ENCODE measurements at places on chromosomes 16 and 17.

DNA sequence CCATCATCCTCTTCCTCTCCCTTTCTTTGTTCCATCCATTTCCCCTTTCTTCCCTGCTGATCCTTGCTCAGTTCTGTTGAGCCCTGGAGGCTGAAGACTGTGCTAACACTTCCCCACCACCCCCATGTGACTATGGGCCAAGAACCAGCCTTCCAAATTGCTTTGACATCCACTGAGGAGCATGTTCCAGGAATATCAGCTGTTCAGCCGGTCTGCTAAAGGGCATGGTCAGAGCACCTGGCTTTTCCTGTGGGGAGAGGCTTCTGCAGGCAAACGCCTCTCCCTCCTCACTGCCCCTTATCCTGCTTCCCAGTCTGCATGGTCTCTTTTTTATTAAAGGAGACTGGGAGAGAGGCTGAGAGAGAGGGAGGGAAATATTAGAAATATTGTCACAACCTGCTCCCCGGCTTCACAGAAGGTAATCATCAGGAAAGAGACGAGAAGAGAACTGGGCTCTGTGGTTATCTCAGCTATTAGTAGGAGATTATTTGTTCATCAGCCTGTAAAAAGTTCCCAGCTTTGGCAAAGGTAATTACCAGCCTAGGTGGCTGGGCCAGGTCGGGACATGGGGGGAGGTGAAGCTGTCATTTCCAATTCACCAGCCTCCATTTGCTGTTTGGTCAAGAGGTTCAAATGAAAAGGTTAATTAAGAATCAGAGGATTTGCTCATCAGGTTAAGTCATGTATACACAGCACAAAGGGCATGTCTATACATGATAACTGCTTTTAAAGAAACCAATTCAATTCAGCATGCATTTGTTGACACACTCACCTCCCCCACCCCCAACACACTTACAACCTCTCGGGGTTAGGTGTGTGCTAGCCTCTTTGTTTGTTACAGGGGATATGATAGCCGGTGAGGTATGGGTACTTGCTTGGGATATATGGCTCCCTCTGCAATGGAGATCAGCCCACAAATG is 83.7 kb upstream of the CRHR1 start:
- no peak for DNase-seq

DNA sequence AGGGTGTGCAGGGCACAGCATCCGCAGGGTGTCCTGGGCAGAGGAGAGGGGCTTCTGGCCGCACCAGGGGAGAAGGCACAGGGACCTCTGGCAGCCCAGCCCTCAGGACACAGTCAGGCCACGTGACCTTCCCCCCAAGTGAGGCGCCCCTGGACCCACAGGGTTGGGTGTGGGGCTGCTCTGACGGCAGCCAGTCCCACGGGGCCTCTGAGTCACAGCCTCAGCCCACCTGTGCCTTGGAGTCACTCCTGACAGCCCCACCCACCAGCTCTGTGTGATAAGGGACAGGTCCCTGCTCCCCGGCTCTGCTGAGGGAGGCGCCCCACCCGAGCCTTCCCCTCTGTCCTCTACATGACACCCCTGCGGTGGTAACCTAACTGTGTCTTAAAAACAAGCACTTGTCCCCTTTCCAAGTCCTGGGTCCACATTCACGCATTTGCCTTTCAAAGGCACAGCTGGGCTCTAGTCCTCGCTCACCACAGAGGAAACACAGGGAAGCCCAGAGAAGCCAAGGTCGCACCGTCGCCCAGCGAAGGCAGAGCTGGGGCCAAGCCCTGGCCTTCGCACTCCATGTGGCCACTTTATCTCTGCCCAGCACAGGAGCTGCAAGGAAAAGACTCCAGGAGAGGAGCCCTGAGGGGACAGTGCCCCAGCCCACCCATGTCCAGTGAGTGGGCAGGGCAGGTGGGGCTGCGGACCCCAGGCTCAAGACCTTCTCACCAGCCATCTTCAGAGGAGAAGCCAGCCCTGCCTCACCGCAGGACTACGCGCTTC is 5.1 kb upstream of the NPTX1 start:
- no peak for DNase-seq

GRCh38 chr17:67401598-67402504 is 24.8 kb downstream of the PITPNC1 start:
- no peak for DNase-seq

DNA sequence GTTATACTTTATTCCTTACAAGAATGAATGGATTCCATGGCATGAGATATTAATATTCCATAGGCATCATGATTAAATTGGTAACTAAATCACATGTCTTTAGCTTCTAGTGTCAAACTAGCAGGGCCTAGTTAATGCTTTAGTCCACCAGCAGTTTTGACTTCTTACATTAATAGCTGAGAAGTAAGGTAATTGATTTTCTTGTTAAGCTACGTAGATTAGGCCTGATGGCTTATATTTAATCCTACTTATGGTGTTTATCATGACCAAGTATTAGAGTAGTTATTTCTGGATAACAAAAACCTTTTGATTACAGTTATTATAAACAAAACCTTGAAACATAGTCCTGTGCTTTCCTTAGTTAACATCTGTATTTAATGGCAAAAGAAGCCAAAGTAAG is 184.5 kb downstream of the TANC2 start:
- DNase-seq, result no peak

DNA sequence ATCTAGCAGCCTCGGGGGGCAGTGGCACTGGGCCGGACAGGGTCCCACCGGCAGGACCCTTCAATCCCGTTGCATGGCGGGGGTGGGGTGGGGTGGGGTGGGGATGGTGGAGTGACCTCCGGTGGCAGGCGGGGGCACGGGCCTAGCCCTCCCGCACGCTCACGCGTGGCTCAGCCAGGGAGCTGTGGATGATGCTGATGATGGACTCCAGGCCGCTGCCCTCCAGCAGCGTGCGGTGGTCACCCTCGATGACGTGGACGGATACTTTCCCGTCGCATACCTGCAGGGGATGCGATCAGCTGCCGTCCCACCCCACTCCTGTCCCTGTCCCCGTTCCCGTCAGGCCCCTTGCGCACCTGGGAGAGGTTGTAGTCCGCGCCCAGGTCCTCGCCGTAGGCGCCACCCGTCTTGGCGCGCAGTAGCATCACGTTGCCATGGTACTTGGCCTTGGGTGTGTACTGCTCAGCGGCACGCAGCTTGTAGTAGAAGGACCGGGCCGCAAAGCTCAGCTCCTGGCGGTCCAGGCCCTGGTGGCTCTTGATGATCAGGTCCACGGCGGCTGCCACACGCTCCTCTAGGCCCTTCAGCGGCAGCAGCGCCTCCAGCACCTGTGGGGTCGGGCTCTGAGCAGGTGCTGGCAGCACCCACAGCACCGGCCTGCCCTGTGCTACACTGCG is 13.5 kb upstream of the DUS1L start:
- DNase-seq, result no peak

DNA sequence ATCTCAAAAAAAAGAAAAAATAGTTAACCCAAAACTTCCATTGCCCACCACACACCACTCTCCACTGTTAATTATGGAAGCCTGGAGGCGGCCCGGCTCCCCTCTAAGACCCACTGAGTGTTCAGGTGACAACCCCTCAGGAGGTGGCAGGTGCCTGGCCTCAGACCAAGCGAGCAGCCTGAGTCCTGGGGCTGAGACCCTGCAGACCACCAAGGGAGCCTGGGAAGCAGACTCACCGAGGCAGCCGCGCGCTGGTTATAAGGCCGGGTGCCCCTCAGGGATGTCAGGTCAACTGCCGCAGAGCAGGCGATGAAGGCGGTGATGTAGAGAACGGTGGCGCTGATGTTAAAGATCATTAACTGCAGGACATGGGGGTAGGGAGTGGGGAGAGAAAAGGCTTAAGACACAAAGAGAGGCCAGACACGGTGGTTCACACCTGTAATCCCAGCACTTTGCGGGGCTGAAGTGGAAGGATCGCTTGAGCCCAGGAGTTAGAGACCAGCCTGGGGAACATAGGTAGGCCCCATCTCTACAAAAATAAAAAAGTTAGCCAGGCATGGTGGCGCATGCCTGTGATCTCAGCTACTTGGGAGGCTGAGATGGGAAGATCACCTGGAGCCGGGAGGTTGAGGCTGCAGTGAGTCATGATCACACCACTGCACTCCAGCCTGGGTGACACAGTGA is 13.3 kb downstream of the ARL2BP start:
- DNase-seq, result no peak

- DNase-seq, result no peak
Measured at GRCh38 chr17:34434052-34434451, 71.0 kb upstream of the CCL1 start.

- no peak for DNase-seq
Measured at GRCh38 chr17:21105064-21105894, 21.5 kb upstream of the DHRS7B start.

GRCh38 chr16:2223942-2224486 is 623 bp downstream of the E4F1 start:
- no peak for DNase-seq

GRCh38 chr17:14737984-14738651 is 437.2 kb downstream of the HS3ST3B1 start:
- DNase-seq, result no peak

- no peak for DNase-seq
Measured at GRCh38 chr17:65495122-65496055, 66.1 kb downstream of the AXIN2 start.

DNA sequence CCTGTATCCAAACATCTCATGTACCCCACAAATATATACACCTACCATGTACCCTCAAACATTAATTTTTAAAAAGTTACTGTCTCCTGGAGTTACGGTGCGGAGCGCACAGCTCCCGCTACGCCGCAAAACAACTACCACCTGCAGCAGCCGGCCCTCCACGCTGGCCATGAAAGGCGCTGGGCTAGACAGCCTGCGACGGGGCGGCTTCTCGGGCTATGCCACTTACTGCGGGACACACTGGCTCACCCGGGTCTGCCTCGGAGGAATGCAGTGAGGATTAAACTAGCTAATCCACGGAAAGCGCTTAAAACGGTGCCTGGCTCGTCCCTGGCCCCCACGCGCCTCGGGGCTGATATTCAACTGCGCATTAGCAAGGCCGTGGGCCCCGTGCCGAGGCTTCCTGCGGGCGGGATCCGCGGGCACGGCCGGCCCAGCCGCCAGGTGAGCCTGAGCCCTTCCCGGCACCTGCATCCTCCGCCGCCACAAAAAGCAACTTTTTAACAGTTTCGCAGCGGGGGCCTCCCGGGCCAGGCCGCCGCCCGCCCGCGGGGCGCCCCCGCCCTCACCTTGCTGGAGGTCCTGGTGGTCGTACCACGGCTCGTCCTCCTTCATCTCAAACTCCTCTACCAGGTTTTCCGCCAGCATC is 633 bp downstream of the CDR2 start:
- DNase-seq, result no peak

DNA sequence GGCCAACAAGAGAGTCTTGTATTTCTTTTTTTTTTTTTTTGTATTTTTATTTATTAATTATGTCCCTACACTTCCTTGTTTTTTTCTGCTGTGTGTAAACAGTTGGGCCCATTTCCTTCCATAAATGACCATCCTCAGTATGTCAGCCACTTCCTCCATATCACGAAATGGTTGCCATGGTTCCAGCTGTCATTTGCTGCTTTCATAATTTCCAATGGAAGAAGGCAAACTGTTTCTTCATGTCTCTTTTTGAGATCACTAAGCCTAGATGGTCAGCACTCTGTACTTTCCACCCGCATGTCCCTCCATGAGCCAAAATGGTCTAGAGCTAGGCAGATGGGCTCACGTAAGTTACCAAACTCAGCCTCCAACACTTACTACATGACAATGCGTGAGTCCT is 133.5 kb upstream of the FOXF1 start:
- DNase-seq, result no peak

DNA sequence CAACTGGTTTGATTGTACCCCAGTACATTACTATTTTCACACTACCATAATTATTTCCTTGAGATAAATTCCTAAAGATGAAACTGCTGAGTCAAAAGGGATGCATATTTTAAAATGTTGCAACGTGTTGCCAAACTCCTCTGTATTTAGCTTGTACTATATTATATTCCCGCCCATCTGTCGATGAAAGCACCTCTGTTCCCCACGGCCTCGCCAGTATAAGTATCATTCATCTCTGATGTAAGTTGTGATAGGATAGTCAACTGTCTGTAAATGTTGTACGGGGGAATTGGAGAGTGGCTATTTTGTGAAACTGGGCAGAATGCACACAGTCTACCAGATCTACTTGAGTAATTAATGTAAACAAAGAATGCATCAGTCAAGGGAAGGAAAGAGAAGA is 47.7 kb upstream of the TNRC6A start:
- no peak for DNase-seq

- DNase-seq, result no peak
Measured at GRCh38 chr16:85062845-85063244, 35.2 kb downstream of the KIAA0513 start.

DNA sequence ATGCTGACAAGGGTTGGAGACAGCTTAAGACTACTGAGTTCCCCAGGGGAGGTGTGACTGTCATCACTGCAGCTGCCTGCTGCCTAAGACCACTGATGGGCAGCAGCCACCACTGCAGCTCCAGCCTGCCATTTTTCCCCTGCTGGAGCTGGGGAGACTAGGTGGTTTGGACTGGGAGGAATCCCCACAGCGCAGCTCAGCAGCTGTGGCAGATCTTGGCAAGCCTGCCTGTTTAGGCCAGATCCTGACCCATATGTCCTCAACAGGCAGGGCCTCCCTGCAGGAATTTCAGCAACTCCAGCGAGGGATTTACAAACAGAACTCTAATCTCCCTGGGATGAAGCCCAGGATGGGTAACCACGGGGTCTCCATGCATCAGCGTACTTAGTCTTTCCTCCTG is 356.4 kb upstream of the TOM1L1 start:
- no peak for DNase-seq

GRCh38 chr16:12511708-12512107 is 292.0 kb downstream of the CPPED1 start:
- no peak for DNase-seq

DNA sequence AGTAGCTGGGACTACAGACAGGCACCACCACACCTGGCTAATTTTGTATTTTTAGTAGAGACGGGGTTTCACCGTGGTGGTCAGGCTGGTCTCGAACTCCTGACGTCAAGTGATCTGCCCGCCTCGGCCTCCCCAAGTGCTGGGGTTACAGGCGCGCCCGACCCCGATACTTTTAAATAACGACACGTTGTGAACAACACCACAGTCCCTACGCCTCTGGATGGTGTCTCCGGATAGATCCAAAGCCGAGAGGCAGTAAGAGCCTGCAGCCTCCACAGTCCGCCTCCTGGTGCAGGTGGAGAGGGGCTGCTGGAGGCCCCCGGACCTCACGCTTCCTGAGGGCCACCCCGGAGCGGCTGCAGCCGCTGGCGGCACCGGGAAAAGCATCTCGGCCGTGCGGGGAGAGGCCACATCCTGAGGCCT is 741 bp upstream of the TLCD3A start:
- no peak for DNase-seq

GRCh38 chr17:37158290-37158689 is 209.5 kb downstream of the AATF start:
- DNase-seq, result no peak

Measured in T follicular helper cell (primary cell).